ENCODE measurements at places on chromosomes 7 and 10.

- DNase-seq, result no peak
Observed at GRCh38 chr7:55081068-55081467, 62.3 kb downstream of the EGFR start.

DNA sequence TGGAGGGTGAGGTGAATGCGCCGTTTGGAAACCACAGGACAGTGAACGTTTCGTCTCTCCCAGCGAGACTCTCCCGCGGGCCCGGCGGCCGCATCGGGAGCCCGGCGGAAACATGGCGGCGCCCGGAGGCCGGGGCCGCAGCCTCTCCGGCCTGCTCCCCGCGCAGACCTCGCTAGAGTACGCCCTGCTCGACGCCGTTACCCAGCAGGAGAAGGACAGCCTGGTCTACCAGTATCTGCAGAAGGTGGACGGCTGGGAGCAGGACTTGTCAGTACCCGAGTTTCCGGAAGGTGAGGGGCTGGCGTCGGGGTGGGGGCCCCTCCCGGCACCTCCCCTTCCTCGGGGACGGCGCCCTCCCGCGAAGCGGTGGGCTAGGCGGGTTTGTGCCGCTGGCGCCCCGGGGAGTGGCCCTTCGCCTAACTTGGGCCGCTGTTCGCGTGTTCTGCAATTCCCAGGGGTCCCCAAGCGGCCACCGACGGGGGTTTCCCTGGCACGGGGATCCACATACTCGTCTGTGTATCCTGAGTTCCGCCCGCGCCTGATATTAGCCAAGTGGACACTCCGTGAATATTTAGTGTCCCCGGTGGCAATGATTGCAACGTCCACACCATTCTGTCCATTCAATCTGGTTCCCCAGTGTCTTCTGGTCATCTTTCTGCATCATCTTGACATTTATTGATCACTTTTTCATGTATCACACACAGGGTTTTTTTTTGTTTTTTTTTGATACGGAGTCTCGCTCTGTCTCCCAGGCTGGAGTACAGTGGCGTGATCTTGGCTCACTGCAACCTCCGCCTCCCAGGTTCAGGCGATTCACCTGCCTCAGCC is 514 bp downstream of the NHLRC2 start:
- peak; percentile 18 for DNase-seq

GRCh38 chr7:83410989-83411591 is 237.8 kb downstream of the SEMA3E start:
- DNase-seq, result no peak

DNA sequence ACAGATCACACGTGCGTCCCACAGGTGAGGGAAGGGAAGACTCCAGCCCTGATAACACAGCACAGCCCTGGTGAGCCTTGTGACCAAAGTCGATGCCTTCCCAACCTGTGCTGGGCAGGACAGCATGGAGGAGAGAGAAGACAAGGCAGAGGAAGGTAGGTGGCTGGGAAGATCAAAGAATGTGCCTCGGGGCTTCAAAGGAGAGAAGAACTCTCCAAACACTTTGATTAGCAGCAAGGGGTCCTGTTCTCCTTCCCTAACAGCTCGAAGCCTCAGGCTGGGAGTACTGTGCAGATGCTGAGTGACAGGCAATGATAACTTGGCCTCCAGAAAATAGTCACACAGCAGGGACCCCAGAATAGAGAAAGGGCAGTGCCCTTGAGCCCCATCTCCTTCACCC is 288.5 kb downstream of the TCERG1L start:
- no peak for DNase-seq

GRCh38 chr7:106216517-106216922 is 68.3 kb downstream of the NAMPT start:
- no peak for DNase-seq

GRCh38 chr10:33103863-33104379 is 145.9 kb upstream of the ITGB1 start:
- DNase-seq, result no peak
